Activated naive CD8-positive, alpha-beta T cell treated with anti-CD3 and anti-CD28 coated beads, Interleukin-2, amount 50 U/mL, for 16 hours (primary cell): ENCODE measurements at places on chromosomes 5 and 9.

GRCh38 chr9:106700676-106701075, 162.3 kb upstream of the ZNF462 start:
- DNase-seq, result no peak

GRCh38 chr9:81829195-81829882, 98.9 kb upstream of the SPATA31D4 start:
- DNase-seq, result no peak

- DNase-seq, result no peak
Observed at GRCh38 chr9:2939368-2939767, 95.5 kb upstream of the PUM3 start.

DNA sequence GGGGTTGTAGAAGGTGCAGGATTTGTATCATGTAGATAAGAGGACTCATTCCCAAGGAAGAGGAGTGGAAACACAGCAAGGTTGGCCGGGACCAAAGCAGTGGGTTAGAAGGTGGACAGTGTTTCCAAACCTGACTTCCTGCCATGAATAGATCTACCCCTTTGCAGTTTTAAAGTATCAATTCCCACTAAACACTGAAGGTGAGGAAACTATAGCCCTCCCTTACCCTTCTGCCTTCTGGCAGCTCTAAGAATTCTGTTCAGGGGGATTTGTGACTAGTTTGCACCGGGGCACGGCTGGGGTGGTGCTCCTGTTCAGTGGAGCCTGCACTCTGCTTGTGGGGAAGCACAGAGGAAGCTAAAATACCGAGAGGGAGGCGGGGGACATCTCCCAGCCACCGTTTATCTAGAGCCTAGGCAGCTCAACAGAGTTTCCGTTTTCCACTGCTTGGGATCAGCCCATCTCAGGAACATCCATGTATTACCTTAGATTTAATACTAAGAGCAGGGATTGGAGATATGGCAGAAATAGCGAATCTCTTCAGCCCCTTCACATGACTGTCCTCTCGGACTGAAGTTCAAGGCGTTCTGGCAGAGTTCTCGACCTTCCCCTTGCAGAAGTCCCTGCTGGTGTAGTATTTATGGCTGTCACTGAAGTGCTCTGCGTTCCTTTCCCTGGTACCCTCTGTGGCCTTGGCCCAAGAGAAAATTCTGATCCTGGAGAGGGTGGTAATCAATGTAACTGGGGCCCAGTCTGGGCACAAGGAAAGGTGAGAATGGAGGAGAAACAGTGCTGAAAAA, 5.4 kb downstream of the ISL1 start:
- DNase-seq, result no peak

- DNase-seq, result no peak
Observed at GRCh38 chr5:120228262-120229031, 235.7 kb upstream of the PRR16 start.
